Endothelial cell of umbilical vein (primary cell): ENCODE measurements at places on chromosomes 11 and 22. TPM values are rescaled to one million over a fixed set of nuclear protein-coding genes. Genes with fewer than 3 reads are reported as not detected.

DNA sequence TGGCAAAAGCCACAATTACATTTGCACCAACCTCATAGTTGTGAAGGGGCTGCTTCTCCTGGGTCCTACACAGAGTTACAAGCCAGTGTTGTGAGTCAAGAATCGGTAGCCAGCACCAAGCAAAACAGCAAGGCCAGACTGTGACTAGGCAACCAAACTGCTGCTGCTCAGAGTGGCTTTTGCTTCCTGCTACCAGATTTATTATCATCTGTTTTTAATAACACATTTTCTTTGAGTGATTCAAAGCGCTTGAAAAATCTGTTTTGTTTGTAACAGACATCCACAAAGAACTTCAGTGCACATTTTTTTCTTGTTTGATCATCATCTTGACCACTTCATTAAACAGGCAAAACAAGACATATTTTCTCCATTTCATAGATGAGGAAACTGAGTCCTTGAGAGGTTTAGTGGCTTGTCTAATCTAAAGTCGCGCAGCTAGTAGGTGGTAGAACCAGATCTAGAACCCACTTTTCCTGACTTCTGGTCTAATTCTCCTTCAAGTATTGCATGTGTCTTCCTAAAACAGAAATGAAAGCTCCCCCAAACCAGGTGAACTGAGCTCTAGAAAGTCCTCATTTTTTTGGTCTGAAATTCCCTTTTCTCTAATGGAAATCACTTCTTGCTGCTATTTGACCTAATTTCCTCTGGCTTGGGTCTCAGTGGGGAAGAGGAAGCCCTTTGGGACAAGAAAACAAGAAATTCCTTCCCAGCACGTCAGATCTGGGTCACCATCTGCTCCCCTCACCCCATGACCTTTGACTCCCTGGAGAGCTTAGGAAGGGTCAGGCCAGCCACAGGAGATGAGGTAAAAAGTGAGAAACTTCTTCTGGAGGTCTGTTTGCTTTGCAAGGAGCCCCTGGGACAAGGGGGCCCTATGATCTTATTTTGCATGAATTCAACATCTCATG, 39.9 kb downstream of the CWC15 start:
- peaks cover 46% of the 10 kb centered on the region for H3K4me1 ChIP-seq
- no peak overlapping the region for H3K4me3 ChIP-seq
- peak overlapping the region; percentile 96 for H3K27ac ChIP-seq
- H3K36me3 ChIP-seq, result no peaks in the 10 kb centered on the region

GRCh38 chr22:38056969-38057891, at the start of gene PICK1:
Gene PICK1, plus strand, starts transcription at chr22:38057404. Its CDS starts 406 bp downstream, at chr22:38057810.
- H3K27me3 ChIP-seq, result peaks cover 2% of the 10 kb centered on the region
- peak within 1 kb of the TSS; percentile 73 for H3K27ac ChIP-seq
- H3K36me3 ChIP-seq, result no peaks in the 10 kb centered on the region
- peaks cover 8% of the 10 kb centered on the region for H3K4me1 ChIP-seq
- peak within 1 kb of the TSS; percentile 58 for H3K4me3 ChIP-seq

- H3K36me3 ChIP-seq, result no peaks in the 10 kb centered on the region
- H3K4me1 ChIP-seq, result no peaks in the 10 kb centered on the region
- H3K27ac ChIP-seq, result no peak overlapping the region
- DNase-seq, result no peak
Observed at GRCh38 chr11:88101881-88102597, 73.2 kb downstream of the RAB38 start.

GRCh38 chr22:46297151-46297812, 612 bp downstream of the GTSE1 start:
- H3K4me3 ChIP-seq, result peak overlapping the region; percentile 75
- H3K27me3 ChIP-seq, result no peaks in the 10 kb centered on the region
- H3K36me3 ChIP-seq, result peaks cover 6% of the 10 kb centered on the region
- peak overlapping the region; percentile 65 for H3K27ac ChIP-seq
- peaks cover 14% of the 10 kb centered on the region for H3K4me1 ChIP-seq

DNA sequence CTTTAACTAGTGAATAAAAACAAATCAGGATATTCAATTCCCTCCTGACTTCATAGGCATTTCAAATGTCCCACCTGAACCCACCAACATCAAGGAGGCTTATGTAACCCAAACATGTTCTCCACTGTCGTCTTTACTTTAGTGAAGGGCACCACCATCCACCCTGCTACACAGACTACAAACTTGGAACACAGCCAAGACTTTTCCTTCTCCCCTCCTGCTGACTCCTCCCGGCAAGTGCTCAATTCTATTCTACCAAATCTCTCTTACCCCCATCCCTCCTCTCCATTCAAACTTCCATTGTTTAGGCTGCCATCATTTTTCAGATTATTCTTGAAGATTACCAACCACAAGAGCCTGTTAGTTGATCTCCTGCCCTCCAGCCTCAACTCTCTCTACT, 24.3 kb downstream of the SAAL1 start:
- no peak overlapping the region for H3K27ac ChIP-seq
- no peaks in the 10 kb centered on the region for H3K27me3 ChIP-seq

GRCh38 chr11:33273656-33274055, 16.5 kb downstream of the HIPK3 start:
- H3K36me3 ChIP-seq, result no peaks in the 10 kb centered on the region
- no peak overlapping the region for H3K4me3 ChIP-seq
- no peak for DNase-seq
- H3K27ac ChIP-seq, result no peak overlapping the region
- H3K4me1 ChIP-seq, result no peaks in the 10 kb centered on the region

The F2 gene
- total RNA-seq, result not detected in 2 replicates

The PKDREJ gene
- total RNA-seq, result not detected in 2 replicates
